Cardiac ventricle fibroblast (primary cell): ENCODE measurements at places on chromosomes 4 and X. TPM values are rescaled to one million over a fixed set of nuclear protein-coding genes. Genes with fewer than 3 reads are reported as not detected.

The PABPC4L gene
- total RNA-seq, result 0.50 and 0.88 TPM in 2 replicates

The GATA1 gene
- not detected in 2 replicates for total RNA-seq

The HSFX1 gene
- 0.24 and 0.56 TPM in 2 replicates for total RNA-seq

The PRSS12 gene
- under 0.01 TPM in 1 of 2 replicates, not detected in the other for total RNA-seq

The PCDH18 gene
- total RNA-seq, result 224 and 247 TPM in 2 replicates

The CFAP47 gene
- not detected in 2 replicates for total RNA-seq

The TFDP3 gene
- not detected in 2 replicates for total RNA-seq

The SSX2 gene
- total RNA-seq, result not detected in 2 replicates

The SLC10A4 gene
- total RNA-seq, result not detected in 2 replicates

The SH3BGRL gene
- total RNA-seq, result 111 and 137 TPM in 2 replicates

The ERVMER34-1 gene
- not detected in 2 replicates for total RNA-seq

The KLHL2 gene
- total RNA-seq, result 5.8 and 6.4 TPM in 2 replicates

The MAGED4 gene
- total RNA-seq, result 46.9 and 52.6 TPM in 2 replicates

The GPR143 gene
- total RNA-seq, result not detected in 2 replicates

The XAGE2 gene
- not detected in 2 replicates for total RNA-seq

The GCNA gene
- 0.69 and 5.6 TPM in 2 replicates for total RNA-seq

The CASP3 gene
- total RNA-seq, result 23.4 and 31.1 TPM in 2 replicates

The NCAPG gene
- 2.1 and 2.3 TPM in 2 replicates for total RNA-seq

The HAND2 gene
- total RNA-seq, result 14.4 and 15.3 TPM in 2 replicates

The RBMX2 gene
- total RNA-seq, result 18.8 and 21.1 TPM in 2 replicates

The PPBP gene
- total RNA-seq, result not detected in 2 replicates

The RLIM gene
- total RNA-seq, result 25.3 and 29.5 TPM in 2 replicates

The NEIL3 gene
- 0.39 and 0.87 TPM in 2 replicates for total RNA-seq

The TEX13B gene
- total RNA-seq, result not detected in 2 replicates

The FABP2 gene
- total RNA-seq, result not detected in 2 replicates

The MXRA5 gene
- total RNA-seq, result 2.6 TPM in 2 replicates

The SMIM43 gene
- 2.4 and 4.5 TPM in 2 replicates for total RNA-seq

The QRFPR gene
- not detected in 2 replicates for total RNA-seq

The AMBN gene
- not detected in 2 replicates for total RNA-seq

The VCX3B gene
- not detected in 2 replicates for total RNA-seq

The DNAAF6 gene
- total RNA-seq, result not detected in 2 replicates

The PABPC5 gene
- 3.0 and 3.2 TPM in 2 replicates for total RNA-seq

The ARR3 gene
- not detected in 2 replicates for total RNA-seq

The MTNR1A gene
- not detected in 2 replicates for total RNA-seq

The SOWAHB gene
- total RNA-seq, result not detected in 2 replicates

The KCNE5 gene
- total RNA-seq, result 0.31 TPM in 1 of 2 replicates, not detected in the other

The OPHN1 gene
- 2.9 and 4.1 TPM in 2 replicates for total RNA-seq

The RAB40A gene
- 0.64 and 1.1 TPM in 2 replicates for total RNA-seq

The LPAR4 gene
- total RNA-seq, result 0.62 TPM in 1 of 2 replicates, not detected in the other

The USP46 gene
- 7.2 and 8.9 TPM in 2 replicates for total RNA-seq

The CITED1 gene
- total RNA-seq, result not detected in 2 replicates

The RASSF6 gene
- not detected in 2 replicates for total RNA-seq

The ANK2 gene
- total RNA-seq, result 100 and 113 TPM in 2 replicates
